ENCODE measurements at places on chromosomes 3 and 15.

GRCh38 chr3:193372783-193373182 is 5.8 kb downstream of the ATP13A5 start:
- no peak for DNase-seq

DNA sequence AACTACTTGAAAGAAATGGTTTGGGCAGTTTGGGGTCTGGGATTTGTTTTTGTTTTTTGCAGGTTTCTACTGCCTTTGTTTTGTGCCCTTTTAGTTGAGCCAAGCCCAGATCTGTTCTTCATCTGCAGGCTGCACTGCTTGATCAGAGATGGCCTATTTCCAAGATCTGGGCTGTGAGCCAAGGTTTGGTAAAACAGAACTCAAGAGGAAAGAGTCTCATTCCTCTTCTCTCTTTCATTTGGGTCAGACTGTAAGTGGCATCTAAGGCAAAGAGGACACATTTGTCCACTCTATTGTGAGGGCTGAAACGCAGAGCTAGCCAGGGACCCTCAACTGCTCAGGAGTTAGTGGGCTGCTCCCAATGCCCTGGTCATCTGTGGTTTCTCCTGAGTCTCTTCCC is 104.4 kb upstream of the UBE3A start:
- DNase-seq = peak; percentile 46

GRCh38 chr15:85422607-85423006 is 42.2 kb downstream of the AKAP13 start:
- no peak for DNase-seq

DNA sequence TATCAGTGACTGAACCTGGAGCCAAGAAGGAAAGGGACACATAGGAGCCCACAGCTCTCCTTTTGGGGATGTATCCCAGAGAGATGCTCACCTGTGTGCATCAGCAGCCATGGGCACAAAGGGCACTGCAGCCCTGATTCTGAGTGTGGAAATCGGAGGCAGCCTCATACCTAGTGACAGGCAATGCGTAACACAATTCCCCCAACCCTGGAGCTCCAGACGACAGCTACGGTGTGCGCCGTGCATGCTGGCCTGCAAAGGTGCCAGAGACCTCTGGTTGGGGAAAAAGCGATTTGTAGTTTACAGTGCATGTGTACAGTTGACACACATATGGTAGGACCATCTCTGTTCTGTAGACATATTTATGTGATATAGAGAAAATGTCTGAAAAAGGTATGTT is 59.0 kb upstream of the PLXNA1 start:
- DNase-seq = no peak

DNA sequence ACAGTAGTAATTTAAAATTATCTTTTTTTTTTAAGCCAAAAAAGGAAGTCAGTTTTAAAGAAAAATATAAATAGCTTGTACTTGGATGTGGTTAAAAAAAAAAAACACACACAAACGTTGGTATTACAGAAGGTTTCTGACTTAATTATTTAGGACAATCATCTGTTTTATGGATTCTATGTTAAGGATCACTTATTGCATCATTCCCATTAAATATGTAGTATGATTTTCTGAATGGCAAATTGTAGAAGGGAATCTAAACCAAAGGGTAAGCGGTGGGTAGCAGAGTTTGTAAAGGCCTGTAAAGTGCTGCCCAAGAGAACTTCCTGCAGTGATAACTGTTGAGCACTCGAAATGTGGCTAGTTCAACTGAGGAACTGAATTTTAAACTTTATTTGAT is 8.0 kb downstream of the SENP2 start:
- no peak for DNase-seq

DNA sequence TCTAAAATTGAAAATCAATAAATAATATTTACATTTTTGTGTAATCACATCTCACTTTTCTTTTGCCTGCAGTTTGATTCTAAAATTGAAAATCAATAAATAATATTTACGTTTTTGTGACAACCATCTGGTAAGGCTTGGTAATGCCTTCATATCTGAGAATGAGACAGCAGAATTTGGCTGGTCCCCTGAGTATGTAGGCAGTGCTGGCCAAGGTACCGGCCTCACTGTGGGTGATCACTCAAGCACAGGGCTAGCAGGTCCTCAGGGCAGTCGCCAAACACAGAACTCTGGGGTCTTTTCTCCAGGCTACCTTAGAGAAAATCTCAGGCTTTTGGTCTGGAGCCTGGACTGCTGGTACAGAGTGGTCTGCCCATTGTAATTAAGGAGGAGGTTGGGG is 26.2 kb downstream of the RTP3 start:
- DNase-seq = no peak

DNA sequence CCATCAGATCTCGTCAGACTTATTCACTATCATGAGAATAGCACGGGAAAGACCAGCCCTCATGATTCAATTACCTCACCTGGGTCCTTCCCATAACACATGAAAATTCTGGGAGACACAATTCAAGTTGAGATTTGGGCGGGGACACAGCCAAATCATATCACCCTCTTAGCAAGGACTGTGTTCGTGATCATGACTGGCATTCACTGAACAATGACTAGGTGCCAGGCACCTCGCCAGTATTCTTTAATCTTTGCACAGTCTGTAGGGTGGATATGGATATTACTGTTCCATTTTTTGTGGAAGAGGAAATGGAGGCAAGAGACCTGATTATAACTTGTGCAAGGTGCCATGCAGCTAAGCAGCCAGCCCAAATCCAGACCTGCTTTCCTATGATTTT is 77.5 kb downstream of the IGF1R start:
- no peak for DNase-seq

DNA sequence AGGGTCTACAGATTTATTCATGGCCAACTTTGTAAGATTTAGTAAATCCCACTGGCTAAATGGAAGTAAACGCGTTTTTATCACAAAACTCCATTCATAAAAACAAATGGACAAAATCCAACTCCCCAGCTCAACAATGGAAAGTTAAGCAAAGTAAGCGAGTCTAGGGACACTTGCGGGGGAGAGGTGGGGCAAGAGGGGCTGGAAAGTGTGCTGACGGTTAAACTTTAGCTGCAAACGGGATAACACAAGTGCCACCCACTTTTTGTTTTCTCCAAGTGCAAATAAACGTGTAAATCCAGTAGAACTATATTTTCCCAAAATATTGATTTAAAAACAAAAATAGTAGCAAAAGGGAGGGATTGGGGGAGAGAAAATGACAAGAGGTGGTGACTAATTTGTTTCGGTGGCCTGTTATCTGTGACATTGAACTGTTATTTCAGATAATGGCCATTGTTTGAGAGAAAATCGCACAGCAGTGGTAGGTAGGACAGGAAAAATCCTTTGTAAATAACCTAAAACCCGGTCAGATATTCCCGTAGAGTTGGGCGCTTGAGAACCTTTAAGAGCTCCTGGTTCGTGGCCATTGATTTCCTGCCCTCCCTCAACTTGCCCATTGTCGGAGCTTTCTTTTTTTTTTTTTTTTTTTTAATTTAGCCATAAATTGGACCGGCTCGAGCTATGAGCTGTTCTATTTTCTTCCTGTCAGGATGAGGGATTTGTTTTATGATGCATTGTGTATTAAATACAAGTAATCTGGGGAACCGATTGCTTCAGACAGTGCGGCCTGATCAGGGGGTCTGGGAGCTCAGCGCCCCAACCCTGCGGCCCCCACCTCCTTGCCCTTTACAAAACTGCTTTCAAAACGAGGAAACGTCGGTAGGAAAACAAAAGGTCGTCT is 514.8 kb downstream of the MECOM start:
- DNase-seq = no peak

DNA sequence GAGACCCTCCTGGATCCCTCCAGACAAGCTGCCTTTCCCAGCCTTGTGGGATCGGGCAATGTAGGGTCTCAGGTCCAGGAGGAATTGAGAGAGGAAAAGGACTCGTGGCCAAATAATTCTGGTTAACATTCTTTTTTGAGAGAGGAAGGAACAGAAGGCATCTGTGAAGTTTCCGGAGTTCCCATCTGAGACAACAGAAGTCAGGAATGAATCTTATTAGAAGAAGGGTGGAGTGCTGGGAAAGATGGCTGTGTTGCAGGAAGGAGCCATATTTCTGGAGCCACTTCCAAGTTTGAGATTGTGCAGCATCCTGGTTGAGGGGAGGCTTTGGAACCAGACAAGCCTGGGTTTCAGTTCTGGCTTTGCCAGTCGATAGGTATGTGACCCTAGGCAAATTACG is 9.4 kb downstream of the BOC start:
- no peak for DNase-seq

DNA sequence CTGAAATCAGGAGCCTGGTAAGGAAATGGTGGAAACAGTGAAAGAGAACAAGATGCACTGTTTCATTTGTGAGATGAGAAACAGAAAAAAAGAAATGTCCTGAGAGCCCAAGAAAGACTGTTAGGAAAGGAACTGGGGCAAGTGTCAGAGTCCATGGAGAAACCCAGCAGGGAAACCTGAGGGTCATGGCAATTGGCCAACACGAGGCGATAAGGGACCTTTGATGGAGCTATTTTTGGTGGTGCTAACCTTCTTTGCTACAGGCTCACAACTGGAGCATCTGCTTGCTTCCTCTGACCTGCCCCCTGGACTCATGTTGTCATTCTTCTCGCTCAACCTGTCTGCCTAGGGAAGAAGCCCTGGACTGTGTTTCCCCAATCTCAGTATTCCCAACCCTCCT is 4.2 kb upstream of the TMEM41A start:
- DNase-seq = no peak

DNA sequence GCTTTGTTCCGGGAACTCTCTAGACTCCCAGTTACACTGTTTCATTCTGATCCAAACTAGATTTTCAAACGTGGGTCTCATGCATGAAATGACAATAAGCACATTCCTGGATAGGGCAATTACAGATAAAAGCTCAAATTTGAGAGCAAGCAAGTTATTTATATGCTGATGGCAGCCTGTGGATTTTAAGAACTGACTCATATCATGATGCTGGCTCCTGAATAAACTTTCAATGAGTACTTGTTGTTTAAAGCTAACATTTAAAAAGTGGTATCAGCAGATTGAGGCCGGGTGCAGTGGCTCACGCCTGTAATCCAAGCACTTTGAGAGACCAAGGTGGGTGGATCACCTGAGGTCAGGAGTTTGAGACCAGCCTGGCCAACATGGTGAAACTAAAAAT is 66.6 kb downstream of the LEO1 start:
- DNase-seq = no peak

DNA sequence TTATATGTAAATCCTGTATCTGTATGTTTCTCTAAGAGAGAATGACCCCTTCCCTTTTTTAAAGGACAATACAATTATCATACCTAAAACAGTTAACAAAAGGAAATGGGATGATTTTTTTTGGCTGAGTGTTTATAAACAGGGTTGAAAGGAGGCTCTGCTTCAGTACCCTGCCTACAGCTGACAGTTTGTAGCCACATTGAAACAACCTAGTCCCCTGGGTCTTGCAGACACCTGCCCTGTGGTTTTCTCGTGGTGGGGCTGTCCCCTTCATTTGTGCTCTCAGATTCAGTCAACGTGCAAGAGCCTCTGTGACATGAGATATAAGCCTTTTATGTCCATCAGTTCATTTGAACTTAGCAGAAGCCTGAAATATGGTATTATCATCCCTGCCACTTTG is 2.3 kb upstream of the HMCES start:
- no peak for DNase-seq

DNA sequence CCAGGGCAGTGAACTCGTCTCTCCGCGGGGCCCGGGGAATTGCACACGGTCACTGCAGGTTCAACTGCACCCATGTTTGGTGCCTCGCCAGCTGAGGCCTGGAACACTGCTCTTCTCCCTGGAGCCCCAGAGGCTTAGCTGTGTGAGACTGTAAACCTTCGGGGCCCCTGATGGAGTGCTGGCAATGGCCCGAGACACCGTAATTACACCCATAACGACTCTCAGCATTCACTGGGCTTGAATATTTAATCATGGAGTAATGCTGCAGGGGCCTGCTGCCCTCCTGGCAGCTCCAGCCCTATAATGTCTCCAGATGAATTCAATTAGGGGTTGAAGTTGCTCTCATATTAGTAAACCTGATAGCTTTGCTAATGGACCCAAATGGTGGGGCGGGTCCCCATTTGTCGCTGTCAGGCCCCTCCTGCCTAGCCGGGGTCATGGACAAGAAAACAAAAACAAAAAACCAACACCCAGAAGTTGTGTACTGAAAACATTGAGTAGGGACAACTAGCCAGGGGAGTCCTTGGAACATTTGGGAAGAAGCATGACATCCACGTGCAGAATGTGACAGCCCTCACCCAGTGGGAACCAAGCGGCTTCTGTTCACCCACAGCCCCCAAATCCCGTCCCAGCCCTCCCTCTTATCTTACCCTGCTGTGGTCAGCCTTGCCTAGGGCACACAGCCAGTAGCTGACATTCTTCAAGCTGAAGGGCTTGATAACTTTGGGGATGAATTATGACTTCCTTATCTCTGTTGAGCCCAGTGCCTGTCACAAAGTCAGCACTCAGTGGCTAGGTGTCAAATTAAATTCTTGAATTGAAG is 74.3 kb upstream of the SCN5A start:
- DNase-seq = no peak

DNA sequence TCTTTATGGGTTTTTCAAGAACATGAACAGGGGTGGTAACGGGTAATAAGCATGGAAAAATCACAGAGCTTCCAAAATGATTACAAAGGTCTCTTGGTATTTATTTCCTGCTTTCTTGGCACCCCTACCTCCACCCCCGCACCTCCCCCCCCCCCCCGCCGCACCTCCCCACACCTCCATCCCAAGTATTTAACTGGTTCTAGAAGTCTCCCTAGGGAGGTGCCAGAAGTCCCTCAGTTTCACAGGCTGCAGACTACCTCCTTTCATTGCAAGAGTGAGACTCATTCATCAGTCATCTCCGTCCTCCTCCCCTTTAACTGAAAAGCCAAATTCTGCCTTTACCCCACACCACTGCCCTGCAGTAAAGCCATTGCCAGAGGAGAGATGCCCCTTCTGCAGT is 169.4 kb downstream of the ALDH1A2 start:
- no peak for DNase-seq

GRCh38 chr3:156575641-156576040 is 20.7 kb upstream of the SSR3 start:
- no peak for DNase-seq

DNA sequence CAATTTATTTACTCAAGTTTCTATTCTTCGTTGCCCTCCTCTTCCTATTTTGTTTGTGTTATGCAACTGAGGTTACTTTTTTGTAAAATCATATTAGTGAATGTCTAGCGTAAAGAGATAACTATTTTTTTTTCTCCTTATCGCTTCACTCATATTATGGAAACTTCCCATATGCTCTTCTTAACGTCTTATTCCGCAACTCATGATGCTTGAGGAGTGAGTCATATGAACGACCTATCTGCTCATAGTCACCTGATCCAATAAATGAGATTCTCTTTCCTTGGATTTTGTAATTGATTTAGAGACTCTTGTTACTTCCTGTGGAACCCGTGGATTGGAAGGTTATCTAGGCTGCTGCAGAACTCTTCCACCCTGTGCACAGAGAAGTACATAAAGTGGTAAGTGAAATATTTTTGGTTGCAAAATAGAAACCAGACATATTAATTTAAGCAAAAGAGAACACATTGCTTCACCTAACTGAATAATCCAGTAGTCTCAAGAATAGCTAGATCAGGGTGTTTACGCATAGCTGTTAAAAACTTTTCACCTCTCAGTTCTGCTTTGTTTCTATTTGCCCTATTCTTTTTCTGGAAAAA is 719.3 kb upstream of the SGO1 start:
- DNase-seq = no peak

Data from hypothalamus (tissue), 51 donors.